Left renal cortex interstitium (tissue), 4 donors: ENCODE measurements at places on chromosomes 12 and 14. TPM values are rescaled to one million over a fixed set of nuclear protein-coding genes. Genes with fewer than 3 reads are reported as not detected.

The KLRG1 gene
- 3.1 TPM for polyA plus RNA-seq

The PRKD1 gene
- 32.0 TPM for polyA plus RNA-seq

The PTCSC3 gene
- 0.19 TPM for polyA plus RNA-seq

The CNTN1 gene
- polyA plus RNA-seq: 34.8 TPM

The CIDEB gene
- 24.0 TPM for polyA plus RNA-seq

DNA sequence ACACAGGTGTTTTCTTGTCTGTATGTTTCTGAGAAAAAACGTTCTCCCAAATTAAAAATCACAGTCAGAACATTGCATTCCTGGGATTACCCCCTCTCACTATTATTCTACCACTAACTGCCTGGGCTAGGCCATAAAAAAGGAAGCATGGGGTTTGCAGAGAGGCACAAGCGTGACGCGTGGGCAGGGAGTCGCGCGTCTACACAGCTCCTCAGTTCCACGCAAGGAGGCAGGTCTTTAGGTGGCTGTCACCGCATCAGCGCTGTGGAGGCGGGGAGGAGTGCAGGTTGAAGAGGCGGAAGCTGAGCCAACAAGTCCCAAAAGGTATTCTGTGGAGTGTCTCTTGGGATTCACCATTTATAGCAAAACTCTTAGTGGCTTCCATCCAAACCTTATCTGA, 109.9 kb downstream of the RIMBP2 start:
- DNase-seq: no peak

- no peak for DNase-seq
Measured at GRCh38 chr14:21384494-21384851, 654 bp upstream of the SUPT16H start.

GRCh38 chr14:32509632-32510187, 180.6 kb downstream of the AKAP6 start:
- DNase-seq: no peak

- DNase-seq: no peak
Measured at GRCh38 chr14:105275267-105275946, 25.4 kb downstream of the BRF1 start.

DNA sequence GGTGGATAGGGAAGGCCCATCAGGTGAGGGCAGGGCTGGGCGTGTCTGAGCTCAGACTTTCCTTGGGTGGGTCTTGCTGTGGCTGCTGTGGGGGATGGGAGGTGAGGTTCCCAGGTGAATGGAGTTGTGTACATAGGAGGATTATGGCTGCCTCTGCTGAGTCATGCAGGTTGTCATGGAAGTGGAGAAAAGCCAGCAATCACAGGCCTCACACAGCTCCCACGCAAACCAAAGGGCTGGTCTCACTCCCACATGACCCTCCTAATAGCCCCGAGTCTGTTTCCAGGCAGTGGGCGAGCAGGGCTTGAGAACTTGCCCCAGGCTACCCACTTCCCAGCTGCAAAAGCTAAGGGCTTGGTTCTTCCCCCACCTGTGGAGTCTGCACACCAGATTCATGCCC, 149.5 kb downstream of the IPO8 start:
- no peak for DNase-seq

- no peak for DNase-seq
Measured at GRCh38 chr12:5114436-5114835, 70.8 kb downstream of the KCNA5 start.

GRCh38 chr14:87042354-87042753, 950.6 kb downstream of the GALC start:
- no peak for DNase-seq

DNA sequence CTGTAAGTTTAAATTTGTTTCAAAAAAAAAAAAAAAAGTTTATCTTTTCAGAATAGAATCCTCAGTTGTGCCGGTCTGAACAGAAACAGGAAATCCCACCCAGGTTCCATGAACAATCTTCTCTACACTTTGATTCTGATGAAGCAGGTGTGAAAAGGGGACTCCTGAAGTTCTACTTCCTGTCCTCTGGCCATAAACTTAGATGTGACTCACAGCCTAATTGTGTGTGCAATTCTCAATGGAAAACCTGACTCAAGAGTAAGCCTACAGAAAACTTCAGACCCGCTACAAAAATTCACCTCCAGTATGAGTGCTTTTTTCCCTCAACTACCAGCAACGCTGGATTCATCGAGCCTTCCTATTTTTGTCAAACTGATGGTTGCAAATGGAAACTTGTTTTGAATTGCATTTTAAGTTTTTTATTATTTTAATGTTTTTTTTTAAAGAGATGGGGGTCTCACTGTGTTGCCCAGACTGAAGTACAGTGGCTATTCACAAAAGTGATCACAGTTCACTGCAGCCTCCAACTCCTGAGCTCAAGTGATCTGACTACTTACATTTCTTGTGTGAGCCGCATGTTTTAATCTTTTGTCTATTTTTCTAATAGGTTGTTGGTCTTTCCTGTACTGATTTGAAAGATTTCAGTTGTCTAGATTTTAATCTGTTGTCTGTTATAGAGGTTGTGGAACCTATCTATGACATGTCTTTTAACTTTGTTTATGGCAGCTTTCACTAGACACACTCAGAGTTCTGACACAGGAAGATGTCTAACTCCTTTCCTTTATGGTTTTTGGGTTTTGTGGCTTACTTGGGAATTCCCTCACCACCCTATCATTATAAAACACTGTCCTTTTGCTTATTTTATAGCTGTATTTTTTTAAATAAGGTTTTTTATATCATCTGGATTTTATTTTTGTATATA, 37.6 kb downstream of the ATG14 start:
- DNase-seq: no peak

- no peak for DNase-seq
Measured at GRCh38 chr12:128424931-128425431, 158.0 kb downstream of the TMEM132C start.

GRCh38 chr14:91292491-91292890, 48.0 kb upstream of the GPR68 start:
- DNase-seq: no peak

GRCh38 chr12:68451261-68452077, 119.3 kb upstream of the MDM1 start:
- no peak for DNase-seq

DNA sequence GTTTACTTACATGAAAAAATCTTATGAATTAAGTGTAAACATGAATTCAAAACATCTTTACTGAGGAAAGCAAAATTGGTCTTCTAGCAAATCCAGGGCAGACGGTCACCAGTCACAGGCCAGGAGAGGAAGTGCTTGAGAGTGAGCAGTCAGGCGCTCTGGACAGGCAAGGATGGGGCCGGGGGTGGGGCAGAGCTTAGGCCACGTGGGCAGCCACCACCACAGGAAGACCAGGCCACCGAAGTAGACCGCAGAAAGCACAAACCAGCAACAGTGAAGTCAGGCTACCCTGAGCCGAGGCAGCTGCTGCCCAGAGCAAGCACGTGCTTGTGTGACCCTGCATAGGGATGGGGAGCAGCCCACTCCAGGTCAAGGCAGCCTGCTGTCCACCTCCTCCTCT, 33.5 kb downstream of the SLC6A12 start:
- DNase-seq: no peak

DNA sequence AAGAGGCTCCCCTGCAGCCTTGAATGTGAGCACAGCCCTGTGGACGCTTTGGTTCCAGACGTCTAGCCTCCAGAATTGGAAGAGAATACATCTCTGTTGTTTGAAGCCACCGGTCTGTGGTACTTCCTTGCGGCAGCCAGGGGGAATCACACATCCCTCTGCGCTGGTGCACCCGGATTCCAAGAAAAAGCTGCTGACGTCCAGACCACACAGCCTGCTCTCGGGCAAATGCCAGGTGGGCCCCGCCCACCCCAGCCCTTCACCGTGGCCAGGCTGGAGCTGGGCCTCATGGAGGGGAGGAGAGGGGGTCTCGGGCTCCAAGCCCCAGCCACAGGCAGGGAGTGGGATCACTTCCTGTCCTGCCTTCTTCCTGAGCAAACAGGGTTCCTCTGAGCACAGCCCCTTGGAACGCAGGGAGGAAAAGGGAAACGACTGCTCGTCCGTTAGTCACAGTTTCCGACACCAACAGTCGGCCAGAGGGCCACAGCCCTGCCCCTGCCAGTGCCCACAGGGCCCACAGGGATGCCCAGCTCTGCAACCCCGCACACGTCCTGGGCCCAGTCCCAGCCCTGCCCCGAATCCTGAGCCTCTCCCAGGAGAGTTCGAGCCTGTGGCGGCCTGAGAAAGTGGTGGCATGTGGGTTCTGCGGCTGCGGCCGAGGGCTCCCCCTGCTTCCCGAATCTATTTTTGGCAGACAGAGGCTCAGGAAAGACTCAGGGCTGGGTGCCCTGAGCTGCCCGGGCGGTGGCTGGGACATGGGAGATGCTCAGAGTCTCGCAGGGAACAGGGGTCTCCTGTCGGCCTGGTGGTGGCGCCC, 85.3 kb downstream of the RFLNA start:
- DNase-seq: no peak

GRCh38 chr12:54126029-54126695, 62.6 kb downstream of the SMUG1 start:
- DNase-seq: no peak

- DNase-seq: no peak
Measured at GRCh38 chr14:77645520-77646230, 29.2 kb upstream of the SPTLC2 start.

GRCh38 chr12:110934093-110934852, 13.9 kb upstream of the MYL2 start:
- DNase-seq: no peak

DNA sequence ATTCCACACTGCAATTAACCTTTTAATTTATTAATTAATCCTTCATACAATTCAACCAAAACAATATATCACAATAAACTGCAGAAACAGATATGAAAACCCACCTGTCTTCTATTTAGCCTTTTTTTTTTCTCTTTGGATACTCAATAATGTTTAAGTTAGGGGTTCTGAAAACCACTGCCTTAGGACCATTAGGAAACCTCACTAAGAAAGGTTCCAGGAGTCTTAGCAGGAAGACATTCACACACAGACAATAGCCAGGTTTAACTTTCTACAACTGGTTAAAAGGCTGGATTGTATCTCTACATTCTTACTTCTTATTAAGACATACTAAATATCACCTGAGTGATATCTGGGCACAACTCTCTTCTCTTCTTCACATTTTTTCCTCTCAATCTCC, 3.3 kb downstream of the SEC23A start:
- no peak for DNase-seq

GRCh38 chr14:64012003-64012402, 159.2 kb downstream of the SYNE2 start:
- no peak for DNase-seq
